ENCODE measurements at places on chromosomes 3 and 15.

DNA sequence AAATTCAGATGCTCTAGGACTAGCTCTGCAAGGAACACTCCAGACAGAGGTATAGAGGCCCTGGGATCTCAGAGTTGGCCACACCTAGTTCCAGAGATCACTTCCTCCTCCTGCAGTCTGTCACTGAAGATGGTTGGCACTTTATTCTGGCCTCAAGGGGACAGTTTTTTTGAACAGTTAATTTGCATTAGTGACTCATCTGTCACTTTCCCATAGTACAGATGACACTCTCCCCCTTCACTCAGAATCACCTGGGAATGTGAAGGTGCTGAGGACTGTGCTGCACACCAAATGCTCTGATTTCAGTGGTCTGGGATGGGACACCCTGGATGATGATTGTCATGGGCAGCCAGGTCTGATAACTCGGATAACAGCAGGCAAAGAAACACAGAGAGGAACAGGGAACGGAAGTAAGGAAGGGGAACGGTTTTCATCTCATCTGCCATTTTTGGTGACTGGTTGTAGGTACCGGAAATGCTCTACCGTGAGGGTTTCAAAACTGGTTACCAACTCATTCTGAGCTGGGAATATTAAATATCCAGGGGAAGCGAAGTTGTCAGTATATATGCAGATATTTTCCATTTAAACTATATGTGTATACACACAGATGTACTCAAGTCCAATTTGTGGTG lies 232.5 kb upstream of the ST8SIA2 start:
- no peak for DNase-seq

- no peak for DNase-seq
Observed at GRCh38 chr3:161619351-161619750, 122.7 kb downstream of the OTOL1 start.

DNA sequence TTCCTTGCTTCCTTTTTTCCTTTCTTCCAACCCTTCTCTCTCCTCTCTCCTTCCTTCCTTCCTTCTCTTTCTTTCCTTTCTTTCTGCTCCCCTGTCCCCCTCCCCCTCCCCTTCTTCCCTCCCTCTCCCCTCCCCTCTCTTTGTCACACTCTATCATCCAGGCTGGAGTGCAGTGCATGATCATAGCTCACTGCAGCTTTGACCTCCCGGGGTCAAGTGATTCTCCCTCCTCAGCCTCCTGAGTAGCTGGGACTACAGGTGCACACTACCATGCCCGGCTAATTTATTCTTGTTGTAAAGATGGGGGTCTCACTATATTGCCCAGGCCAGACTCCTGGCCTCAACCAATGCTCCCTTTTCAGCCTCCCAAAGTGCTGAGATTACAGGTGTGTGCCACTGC lies 18.7 kb downstream of the NFKBIZ start:
- DNase-seq = no peak

DNA sequence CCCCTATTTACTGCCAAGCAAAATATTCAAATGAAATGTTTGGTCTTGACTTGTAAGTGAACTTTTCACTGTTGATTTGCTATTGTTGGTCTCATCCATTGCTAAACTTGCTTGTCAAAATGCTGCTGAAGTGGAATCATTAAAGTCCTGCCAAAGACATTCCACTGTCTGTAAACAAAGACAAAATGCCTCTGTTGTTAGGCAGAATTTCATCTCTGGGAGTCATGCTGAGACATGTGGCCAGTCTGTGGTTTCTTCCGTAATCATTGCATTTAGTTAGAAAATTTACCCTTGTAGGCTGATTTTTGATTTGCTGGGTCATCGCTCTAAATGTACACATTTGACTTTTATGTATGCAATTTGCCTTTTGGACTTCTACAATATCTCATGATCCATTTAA lies 577.7 kb downstream of the MECOM start:
- no peak for DNase-seq

DNA sequence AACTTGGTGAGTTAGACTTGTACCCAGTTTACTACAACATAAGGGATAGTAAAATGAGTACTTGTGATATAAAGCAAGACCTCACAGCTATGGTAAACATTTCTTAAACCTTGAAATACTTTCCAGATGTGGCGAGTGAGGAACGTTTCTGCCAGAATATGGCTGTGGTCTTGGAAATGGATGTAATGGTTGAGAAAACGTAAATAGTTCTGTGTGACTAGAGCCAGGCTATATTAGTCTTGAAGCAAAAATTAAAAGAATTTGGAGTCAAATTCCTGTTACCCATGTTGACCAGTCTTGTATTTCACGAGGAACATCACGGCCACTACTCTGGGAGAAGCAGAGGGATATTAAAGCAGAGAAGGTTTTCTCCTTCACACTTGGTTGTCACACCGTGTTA lies 15.3 kb downstream of the OR4F15 start:
- DNase-seq = no peak
